ENCODE measurements at places on chromosomes 7 and 10.

DNA sequence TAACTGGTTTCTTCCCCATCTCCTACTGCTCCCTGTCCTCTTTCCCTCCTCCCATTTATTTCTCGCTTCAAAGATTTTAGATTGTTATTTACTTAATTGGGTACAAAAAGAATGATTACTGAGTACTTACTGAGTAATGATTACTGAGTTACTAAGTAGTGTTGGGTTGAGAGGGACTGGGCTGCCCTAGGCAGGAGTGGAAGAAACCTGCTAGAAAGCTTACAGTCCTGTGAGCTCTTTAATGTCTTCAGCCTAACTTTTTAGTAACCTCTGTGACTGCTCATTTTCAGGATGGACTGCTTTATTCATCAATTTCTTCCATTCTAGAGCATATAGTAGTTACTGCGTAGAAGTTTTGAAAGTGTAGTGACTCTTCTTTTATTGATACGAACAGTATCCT, 7.6 kb downstream of the PHF14 start:
- no peak for DNase-seq

- no peak for DNase-seq
Observed at GRCh38 chr7:42869131-42870020, 42.5 kb downstream of the C7orf25 start.

GRCh38 chr7:34011017-34011695, 105.8 kb downstream of the BMPER start:
- no peak for DNase-seq

- DNase-seq = no peak
Observed at GRCh38 chr7:92934096-92934495, 97.7 kb upstream of the CDK6 start.

- DNase-seq = no peak
Observed at GRCh38 chr7:101549734-101550133, 79.4 kb downstream of the MYL10 start.

- DNase-seq = no peak
Observed at GRCh38 chr7:3859431-3859830, 558.4 kb downstream of the SDK1 start.

GRCh38 chr10:3631701-3632330, 153.2 kb downstream of the KLF6 start:
- DNase-seq = no peak

GRCh38 chr10:103186128-103186527, 6.9 kb downstream of the NT5C2 start:
- no peak for DNase-seq

DNA sequence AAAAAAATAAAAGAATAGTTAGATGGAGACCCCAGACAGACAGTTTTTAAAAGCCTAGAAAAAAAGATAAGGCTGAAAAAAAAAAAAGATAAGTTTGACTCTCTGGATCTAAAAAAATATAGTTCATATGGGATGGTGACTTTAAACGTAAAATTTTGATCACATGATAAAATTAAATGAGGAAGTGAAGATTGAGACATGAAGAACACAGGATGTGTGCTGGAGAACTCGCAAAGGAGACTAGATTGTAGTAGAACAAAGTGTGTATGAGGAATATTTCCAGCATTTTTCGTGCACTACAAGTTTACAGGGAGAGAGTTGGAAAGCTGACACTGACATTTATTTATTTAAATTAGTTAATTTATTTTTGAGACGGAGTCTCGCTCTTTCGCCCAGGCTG, 286.4 kb downstream of the PRPF18 start:
- no peak for DNase-seq

DNA sequence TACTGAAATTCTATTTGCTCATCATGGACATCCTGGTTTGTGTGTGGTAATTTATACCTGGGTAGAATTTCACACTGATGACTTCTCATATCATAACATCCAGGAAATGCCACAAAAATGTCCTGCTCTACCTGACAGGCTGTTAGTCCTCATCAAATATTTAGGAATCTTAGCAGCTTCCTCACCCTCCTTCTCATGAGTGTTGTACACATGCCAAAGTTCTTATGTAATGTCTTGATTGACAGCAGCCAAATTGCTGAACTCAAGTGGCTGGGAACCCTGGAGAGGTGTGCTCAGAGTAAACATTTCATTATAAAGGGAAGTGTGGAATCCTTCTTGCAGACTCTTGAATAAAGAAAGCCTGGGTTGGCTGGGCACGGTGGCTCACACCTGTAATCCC, 8.9 kb downstream of the EEPD1 start:
- no peak for DNase-seq

DNA sequence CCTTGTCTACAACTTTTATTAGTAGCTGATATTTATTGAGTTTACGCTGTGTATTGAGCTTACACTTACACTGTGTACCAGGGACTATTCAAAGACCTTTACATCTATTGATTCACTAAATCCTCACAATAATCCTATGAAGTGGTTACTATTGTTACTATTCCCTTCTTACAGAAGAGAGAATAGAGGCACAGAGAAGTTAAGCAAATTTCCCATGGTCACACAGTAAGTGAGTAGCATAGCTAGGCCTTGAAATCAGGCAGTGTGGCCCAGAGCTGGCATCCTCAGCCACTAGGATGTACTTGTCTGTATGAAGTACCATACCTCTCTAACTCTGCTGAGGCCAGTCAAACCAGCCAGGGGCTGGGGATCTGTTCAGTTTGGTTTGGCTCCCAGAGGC, 7.6 kb downstream of the COL13A1 start:
- no peak for DNase-seq

All from AG08396 (cell line).